A172 (cell line): ENCODE measurements at places on chromosomes 2 and 18.

GRCh38 chr2:157173740-157174184, 83.7 kb upstream of the GALNT5 start:
- peak; percentile 94 for DNase-seq

- no peak for DNase-seq
Observed at GRCh38 chr2:119263656-119264055, 40.0 kb downstream of the STEAP3 start.

DNA sequence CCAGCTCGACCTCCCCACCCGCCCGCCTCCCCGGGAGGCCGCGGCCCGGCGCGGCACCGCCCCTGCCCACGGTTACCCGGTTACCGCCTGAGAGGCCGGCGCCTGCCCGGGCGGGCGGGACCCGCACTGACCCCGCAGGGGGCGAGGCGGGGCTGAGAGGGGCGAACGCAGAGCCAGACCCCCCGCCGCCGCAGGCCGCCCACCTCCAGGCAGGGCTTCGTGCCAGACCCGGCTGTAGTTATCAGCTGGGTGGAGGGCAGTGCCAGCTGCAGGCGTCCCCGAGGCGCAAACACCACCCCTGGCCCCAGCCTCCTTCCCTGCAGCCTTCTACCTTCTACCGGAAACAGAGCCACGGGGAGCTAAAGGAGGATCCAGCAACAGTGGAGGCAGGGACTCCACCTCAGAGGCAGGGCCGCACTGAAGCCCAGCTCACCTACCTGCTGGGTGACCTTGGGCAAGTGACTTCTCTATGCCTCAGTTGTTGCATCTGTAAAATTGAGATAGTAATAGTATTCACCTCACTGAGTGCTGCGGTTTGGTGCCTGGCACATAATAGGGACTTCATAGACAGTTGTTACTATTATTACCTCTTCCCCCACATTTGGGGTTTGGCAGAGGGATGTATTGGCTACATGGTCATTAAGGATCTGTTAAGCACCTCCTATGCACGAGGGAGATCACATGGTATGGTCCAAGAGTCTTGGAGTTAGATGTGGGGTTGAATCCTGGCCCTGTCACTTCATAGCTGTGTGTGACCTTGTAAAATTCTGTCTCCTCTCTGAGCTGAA, 231.6 kb upstream of the SMAD2 start:
- DNase-seq, result peak; percentile 52

GRCh38 chr18:74819433-74820059, 221.9 kb downstream of the ZNF407 start:
- DNase-seq, result no peak

GRCh38 chr18:76394780-76395476, 100.1 kb downstream of the ZNF516 start:
- no peak for DNase-seq

DNA sequence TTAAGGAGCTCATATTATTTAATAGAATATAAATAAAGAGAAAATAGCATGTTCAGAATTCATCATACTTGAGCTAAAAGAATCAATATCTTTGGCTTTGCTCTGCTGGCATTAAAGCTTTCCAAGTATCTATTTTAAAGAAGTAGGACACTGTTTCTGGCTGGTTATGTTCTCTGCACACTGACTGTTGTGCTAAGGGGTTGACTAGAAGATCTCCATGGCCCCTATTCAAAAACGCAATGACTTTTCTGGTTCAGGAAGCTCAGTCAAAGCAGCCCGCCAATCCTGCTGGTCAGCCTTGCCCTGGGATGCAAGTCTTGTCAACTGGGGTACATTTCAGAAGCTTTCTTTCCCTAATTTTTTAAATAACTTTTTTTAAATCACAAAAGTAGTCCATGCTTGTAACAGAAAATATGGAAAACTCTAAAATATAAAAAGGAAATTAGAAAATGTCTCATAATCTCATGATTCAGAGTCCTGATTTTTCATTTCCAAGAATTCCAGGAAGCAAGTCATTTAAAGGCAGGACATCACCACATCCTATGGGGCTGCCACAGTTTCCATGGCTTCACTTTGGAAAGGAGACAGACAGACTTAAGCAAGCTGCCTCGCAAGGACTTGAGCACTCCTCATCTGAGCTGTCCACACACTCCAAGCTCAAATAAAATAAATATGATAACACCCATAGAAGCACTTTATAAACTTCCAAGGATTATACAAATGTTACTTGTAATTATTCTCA, 195.1 kb downstream of the TXNL1 start:
- no peak for DNase-seq

DNA sequence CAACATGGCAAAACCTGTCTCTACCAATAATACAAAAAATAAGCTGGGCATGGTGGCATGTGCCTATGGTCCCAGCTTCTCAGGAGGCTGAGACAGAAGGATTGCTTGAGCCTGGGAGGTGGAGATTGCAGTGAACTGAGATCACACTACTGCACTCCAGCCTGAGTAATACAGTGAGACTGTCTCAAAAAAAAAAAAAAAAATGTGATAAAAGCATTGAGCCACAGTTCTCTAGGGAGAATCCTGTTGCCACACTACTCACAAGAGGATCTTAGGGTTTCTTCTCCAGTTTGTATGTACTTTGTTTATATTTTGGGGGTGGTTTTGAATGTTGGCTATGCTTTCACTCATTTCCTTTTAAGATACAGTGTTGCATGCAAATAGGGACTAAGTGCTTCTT, 62.0 kb downstream of the TMEM185B start:
- DNase-seq, result no peak

DNA sequence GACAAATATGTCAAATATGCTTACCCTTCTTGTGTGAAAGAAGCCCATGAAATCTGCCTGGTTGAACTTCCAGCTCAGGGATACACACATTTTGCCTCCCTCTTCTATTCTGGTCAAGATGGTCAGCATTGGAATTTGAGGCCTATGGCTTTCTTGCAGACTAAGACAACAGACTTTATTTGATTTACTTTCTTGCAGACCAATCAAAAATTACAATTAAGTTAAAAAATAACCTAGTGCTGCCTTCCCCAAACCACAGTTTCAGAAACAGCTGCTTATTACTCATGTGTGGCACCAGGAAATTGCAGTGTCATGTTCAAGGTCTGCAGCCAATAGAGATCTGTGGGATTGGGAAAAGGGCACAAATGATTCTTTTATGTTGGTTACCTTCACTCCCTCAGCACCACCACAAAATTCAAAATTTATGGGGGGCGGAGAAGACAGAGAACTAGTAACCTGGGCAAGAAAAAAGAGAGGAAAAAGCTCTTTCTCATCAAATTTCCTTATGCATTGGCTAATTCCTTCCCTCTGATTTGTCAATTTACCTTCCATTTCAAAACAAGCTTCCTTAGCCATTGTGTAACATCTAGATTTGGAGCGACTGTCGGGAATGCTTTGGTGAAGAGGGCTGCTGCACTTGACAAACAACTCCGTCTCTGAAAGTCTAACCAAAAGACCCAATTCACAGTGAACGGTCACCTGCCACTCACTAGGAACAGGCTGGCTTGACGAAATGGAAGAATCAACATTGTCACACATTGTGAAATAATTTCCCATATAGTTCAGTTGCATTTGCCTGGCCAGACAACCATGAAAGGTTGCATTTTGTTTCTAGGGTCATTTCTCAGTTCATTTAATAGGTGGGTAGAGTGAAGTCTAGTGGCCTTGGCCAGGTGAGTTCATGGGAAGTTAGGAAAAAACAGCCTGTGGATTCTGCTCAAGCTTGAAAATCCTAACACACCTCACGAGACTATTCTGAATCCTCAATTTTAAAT, 100.4 kb upstream of the FZD5 start:
- DNase-seq, result peak; percentile 86

- no peak for DNase-seq
Observed at GRCh38 chr2:112788653-112789052, 4.4 kb upstream of the IL1A start.

- peak; percentile 18 for DNase-seq
Observed at GRCh38 chr18:37540424-37541138, 25.0 kb downstream of the CELF4 start.

- no peak for DNase-seq
Observed at GRCh38 chr18:78692105-78692504, 287.5 kb upstream of the SALL3 start.

GRCh38 chr18:75531851-75532459, 104.5 kb upstream of the SMIM21 start:
- DNase-seq, result no peak

- no peak for DNase-seq
Observed at GRCh38 chr18:75269124-75269680, 58.6 kb downstream of the TSHZ1 start.

- no peak for DNase-seq
Observed at GRCh38 chr2:48383036-48383435, 146.9 kb upstream of the STON1 start.

DNA sequence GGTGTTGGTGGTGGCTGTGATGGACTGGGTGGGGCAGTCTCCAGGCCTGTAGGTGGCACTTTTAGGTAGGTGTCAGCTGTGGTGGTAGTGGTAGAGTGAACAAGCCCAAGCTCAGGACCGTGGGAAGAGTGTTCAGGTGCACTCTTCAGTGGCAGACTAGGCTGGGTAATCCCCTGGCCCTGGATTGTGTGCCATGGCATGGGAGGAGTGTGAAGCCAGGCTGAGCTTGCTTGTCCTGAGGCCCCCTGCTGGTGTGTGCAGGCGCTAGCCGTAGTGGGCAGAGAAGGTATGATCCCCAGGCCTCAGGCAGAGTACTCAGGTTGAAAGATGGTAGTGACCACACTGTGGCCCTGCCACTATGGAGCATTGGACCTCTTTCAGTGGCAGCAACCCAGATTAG, 850.3 kb downstream of the DSC3 start:
- DNase-seq, result no peak

- no peak for DNase-seq
Observed at GRCh38 chr18:32258558-32259204, 68.8 kb downstream of the MEP1B start.

DNA sequence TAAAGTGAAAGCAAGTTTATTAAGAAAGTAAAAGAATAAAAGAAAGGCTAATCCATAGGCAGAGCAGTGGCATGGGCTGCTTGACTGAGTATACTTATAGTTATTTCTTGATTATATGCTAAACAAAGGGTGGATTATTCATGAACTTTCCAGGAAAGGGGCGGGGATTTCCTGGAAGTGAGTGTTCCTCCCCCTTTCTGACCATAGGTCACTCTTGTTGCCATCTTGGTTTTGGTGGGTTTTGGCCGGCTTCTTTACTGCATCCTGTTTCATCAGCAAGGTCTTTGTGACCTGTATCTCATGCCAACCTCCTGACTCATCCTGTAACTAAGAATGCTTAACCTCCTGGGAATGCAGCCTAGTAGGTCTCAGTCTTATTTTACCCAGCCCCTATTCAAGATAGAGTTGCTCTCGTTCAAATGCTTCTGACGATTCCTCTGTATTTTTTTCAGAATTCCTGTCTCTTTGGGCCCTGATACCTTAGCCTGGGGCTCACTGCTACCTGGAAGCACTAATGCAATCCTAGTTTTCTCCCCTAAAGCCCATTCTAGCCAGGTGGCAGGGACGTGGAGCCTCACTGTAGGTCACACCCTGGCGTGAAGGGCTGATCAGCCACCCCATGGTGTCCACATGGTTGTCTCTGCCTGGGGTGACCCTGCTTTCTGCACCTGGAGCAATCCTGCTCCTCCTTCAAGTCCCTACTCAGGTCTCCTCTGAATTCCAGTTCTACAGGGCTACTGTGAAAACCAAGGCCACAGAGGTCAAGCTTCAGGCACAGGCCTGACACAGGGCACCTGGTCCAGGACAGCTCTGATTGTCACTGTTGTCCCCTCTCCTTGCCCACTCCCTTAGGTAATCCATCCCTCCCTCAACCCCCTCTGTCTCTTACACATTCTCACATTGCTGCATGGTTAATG, 6.0 kb upstream of the SLC35F6 start:
- peak; percentile 100 for DNase-seq

DNA sequence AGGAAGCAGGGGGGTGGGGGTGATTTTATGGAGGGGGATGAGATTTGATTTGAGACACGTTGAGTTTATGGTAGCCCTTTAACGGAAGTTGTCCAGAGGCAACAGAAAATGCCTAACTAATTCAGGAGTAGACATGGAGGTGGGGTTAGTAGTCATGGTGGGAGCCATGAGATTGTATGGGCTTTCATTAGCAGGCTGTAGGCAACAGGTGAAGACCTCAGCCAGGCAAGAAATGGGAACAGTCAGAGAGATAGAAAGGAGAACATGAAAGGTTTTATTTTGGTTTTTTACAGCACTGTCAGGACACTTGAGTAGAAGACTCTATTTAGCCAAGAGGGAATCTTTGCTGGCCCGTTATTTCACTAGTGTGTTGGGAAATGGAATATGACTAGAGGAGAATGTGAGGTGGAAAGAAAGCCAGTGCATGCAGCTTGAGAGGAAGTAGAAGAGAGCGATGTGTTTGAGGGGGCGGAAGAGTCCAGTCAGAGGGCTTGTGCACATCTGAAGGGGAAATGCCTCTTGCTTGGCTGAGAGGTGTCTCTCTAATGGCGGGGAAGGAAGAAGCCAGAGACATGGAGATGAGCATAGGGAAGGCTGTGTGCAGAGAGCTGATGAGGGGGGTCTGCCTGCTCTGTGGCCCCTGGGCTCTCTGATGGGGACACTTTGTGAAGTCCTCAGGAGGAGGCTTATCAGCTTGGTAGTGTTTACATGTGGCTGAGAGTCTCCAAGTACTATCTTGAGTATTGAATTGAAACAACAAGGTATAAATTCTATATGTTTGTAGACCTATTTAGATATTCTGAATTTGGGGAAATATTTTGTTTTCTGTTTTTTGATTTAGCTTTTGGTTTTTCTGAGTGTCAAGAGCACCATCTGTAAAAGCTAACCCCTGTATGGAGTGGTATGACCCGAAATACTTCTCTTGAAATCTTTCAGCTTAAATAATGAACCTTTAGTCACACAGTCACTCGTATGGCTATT, 66.9 kb upstream of the ITM2C start:
- DNase-seq, result no peak

- peak; percentile 71 for DNase-seq
Observed at GRCh38 chr18:26468931-26469340, 79.4 kb downstream of the KCTD1 start.

- DNase-seq, result peak; percentile 90
Observed at GRCh38 chr18:35463050-35463449, 34.7 kb downstream of the INO80C start.

DNA sequence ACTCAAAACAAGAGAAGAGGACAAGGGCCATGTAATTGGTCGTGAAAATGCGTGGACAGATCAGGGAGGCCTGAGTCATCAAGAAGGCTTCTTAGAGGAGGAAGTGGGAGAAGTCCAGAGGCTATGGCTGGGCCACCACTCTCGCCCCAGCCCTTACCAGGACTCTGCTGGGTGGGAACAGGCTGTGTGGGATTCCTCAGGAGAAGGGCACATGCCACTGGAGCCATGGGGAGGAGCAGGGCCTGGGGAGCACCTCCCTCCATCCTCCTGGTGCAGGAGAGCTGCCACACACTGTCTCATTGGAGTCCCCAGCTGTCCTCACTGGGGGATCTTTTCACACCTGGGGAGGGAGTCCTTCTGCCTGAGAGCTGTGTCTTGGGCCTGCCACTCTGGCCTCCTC, 9.4 kb upstream of the RALB start:
- DNase-seq, result peak; percentile 68
